Naive B cell (primary cell): ENCODE measurements at places on chromosomes 6 and 20. TPM values are rescaled to one million over a fixed set of nuclear protein-coding genes. Genes with fewer than 3 reads are reported as not detected.

DNA sequence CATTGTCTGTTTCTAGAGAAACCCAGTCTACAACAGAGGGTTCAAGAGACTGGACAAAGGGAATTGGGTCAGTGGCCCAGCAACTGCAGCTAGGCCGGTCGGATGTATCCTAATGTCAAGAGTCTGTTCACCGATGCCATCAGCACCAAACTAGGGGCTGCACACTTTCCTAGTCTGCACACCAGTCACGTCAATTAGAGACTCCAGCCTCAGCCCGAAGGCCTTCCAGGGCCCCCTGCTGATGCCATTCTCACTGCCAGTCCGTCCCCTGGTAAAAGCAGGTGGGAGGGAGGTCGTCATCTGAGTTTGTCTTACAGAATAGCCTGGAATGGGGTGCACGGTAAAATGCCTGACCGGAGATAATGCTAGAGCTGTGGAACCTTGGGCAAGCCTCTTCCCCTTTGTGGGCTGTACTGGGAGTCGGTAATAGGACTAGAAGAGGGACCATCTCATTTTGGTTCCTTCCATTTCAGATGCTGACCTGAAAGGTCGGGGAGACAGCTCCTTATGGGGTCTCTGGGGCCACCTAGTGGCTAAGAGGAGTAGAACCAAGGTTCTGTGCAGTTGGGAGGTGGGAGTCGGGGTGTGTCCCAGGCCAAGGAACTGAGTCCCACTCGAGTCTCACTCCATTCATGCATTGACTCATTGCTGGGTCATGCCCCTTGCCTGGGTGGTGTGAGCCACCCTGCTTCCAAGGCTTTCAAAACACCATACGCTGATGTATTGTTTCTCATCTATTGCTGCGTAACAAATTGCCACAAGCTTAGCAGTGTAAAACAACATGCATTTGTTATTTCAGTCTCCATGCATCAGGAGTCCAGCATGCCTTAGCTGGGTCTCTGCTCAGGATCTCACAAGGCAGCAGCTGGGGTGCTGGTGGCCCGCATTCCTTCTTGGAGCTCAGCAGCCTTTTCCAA, 5.1 kb downstream of the SOX12 start:
- DNase-seq = peak; percentile 71

Gene ENPP4
- 4.3 TPM for polyA plus RNA-seq

DNA sequence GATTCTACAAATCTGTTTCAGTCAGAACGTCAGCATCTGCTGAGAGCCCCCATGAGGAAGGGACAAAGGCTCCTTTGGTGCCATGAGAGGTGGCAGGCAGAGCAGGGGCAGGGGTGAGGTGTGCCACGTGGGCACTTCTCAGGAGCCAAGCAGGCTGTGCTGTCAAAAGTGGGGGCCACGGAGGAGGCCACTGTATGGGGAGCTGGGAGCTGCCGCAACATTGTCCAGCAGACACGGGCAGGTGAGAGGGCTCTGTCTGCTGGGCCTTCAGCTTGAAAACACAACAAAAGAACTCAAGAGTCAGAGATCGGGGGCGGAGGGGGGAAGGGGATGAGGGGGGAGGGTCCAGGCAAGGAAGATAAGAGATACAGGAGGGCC, 21.6 kb upstream of the FOXP4 start:
- DNase-seq = no peak

Gene BFSP1
- polyA plus RNA-seq = not detected

- no peak for DNase-seq
Measured at GRCh38 chr20:59945731-59946130, 5.5 kb downstream of the FAM217B start.

DNA sequence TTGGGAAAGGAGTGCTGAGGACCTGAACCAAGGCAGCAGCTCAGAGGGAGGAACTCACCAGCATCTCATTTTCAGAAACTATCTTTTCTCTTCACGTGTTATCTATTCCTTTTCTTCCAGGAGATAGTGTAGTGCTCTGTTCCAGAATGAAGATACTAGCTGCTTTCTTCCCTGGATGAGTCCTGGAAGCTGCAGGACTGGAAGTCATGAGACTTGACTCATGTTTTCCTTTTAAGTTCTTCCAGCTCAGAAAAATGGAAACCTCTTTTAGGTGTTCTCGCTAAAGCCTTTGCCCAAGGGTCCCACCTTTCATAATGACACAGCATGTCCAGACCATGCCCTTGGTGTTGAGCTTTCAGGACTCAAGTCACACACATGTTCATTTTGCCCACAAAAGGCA, 106.7 kb downstream of the UNC5CL start:
- no peak for DNase-seq

Gene SLC17A1
- not detected for polyA plus RNA-seq

GRCh38 chr6:33585403-33586107, 5.5 kb upstream of the BAK1 start:
- DNase-seq = peak; percentile 89

DNA sequence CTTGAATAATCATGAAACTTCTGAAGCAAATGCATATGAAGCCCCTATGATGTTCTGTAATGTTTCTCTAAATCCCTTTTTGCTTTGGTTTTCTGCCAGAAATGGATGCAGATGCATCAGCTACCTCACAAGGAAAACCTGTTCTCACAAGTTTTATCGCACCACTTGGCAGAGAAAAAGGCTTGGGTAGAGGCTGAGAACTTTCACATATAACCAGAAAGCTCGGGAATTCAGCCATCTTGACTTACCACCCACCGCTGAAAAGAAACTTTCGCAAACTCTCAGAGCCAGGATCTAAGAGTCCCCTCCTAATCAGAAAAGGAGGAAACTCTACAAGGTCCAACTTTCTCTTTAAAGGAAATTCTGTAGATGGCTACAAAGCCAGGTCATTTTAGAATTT, 36.2 kb upstream of the ADTRP start:
- no peak for DNase-seq

Gene KCNK17
- not detected for polyA plus RNA-seq

Gene BHLHE23
- polyA plus RNA-seq = not detected

Gene MRPS10
- polyA plus RNA-seq = 39.3 TPM

Gene GLP1R
- not detected for polyA plus RNA-seq

DNA sequence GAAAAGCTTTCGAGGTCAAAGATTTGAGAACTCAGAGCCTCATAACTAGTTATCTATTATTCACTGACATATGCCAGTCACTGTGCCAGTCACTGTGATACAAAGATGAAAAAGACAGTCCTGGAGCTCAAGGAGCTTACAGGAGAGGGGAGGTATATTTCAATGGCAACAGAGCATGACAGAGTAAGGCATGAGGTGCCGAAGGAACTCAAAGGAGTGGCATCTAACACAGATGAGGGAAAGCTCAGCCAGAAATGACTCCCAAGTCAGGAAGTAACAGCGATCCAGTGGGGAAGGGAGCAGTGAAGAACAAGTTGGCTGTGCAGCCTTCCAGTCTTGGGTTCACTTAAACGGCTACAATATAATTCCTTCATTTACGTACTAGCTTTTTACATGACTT, 46.6 kb downstream of the DTNBP1 start:
- DNase-seq = no peak

Gene COL21A1
- not detected for polyA plus RNA-seq

DNA sequence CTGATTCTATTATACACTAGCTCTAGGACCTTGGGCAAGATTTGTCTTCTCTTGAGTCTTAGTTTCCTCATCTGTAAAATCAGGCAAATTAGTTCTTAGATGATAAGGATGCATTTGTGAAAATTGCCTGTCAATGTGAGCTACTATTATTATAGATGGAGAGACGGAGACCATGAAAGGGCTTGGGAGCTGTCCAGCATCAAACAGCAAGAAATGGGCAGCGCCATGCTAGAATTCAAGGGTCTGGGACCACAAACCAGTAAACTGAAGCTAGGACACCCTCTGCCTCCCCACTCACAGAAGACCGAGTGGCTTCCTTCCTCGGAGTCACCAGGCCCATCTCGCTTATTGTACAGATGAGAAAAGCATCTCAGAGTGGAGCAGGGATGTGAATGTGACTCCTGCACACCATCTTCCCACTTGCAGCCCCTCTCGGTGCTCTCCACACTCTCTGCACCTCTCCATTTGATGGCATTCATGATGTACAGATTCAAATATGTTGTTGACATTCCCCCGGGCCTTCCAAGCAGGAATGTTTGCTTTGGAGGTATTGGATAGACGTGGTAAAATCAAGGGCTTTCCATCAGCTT, 24.1 kb upstream of the BPIFA3 start:
- no peak for DNase-seq

GRCh38 chr20:59134182-59134581, 29.4 kb upstream of the ZNF831 start:
- DNase-seq = no peak

Gene PEDS1
- 15.8 TPM for polyA plus RNA-seq

Gene ME1
- polyA plus RNA-seq = not detected

GRCh38 chr20:1370548-1371110, 22.2 kb downstream of the FKBP1A start:
- DNase-seq = no peak

DNA sequence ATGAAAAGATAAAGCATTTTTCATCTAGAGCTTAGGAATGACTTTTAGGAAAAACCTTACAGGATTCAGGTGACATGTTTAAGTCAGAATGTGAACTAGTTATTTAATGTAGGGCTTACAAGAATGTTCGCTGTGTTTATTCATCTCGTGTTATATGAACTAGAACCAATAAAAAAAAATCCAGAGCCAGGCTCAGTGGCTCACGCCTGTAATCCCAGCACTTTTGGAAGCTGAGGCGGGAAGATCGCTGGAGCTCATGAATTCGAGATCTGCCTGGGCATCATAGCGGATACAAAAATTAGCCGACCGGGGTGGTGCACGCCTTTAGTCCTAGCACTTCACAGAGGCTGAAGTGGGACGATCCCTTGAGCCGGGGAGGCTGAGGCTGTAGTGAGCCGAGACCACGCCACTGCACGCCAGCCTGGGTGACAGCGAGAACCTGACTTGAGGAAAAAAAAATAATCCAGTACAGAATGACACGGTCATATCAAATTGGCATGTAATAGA, 46.3 kb downstream of the OR2B2 start:
- no peak for DNase-seq

Gene EBF4
- not detected for polyA plus RNA-seq

Gene RFX6
- polyA plus RNA-seq = not detected

DNA sequence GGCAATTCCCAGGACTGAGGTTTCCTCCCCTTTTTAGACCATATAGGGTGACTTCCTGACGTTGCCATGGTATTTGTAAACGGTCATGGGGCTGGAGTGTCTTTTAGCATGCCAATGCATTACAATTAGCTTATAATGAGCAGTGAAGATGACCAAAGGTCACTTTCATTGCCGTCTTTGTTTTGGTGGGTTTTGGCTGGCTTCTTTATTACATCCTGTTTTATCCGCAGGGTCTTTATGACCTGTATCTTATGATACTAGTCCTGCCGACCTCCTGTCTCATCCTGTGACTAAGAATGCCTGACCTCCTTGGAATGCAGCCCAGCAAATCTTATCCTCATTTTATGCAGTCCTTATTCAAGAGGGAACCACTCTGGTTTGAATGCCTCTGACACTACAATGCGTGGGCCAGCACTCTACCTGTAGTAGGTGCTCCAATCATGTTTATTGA, 190.1 kb downstream of the KCNQ5 start:
- DNase-seq = no peak

DNA sequence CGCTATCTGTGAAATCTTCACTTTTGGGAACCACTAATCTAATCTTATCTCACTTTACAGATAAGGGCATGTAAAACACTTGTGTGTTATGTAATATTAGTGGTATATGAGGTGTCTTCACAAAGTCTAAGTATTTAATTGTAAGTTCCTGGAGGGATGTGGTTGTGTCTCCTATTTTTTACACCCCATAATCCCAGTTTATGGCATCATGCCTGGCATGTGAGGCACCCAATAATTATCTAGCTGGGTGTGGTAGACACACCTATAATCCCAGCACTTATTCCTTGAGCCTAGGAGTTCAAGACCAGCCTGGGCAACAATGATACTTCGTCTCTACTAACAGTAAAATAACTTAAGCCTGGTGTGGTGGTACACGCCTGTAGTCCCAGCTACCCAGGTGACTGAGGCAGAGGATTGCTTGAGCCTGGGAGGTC, 16.5 kb upstream of the TBCC start:
- DNase-seq = no peak

- peak; percentile 60 for DNase-seq
Measured at GRCh38 chr6:36679043-36679833, 724 bp downstream of the CDKN1A start.

DNA sequence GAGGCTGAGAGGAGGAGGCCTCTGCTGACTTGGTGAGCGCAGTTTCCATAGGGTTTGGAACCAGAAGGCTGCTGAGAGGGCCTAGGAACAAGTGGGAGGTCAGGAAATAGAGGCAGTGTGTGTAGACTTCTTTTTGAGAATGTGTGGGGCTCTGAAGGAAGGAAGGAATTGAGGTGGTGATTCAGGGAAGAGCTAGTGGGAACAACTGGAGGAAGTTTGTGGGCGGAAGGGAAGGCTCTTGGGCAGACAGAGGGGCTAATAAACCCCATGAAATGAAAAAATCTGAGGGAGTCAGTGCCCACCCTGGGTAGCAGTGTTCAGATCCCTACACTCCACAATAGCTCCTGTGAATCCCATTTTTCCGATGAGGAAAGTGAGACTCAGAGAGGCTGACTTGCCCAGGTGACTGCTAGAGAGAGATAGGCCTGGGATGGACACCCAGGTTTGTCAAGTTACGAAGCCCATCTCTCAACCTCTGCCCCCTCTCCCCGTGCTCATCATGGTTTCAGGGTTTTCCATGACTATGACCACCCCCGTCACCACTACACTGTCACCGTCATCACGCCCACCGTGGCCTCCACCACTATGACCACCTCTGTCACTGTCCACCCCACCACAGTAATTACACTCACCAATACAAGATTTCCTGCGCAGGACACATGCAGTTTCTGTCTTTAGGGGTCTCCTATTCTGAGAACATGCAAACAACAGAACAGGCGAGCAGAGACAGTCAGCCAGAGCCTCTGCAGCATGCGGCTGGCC, 106.4 kb downstream of the MRPL14 start:
- DNase-seq = no peak

- DNase-seq = no peak
Measured at GRCh38 chr6:4610256-4610655, 165.9 kb upstream of the CDYL start.

DNA sequence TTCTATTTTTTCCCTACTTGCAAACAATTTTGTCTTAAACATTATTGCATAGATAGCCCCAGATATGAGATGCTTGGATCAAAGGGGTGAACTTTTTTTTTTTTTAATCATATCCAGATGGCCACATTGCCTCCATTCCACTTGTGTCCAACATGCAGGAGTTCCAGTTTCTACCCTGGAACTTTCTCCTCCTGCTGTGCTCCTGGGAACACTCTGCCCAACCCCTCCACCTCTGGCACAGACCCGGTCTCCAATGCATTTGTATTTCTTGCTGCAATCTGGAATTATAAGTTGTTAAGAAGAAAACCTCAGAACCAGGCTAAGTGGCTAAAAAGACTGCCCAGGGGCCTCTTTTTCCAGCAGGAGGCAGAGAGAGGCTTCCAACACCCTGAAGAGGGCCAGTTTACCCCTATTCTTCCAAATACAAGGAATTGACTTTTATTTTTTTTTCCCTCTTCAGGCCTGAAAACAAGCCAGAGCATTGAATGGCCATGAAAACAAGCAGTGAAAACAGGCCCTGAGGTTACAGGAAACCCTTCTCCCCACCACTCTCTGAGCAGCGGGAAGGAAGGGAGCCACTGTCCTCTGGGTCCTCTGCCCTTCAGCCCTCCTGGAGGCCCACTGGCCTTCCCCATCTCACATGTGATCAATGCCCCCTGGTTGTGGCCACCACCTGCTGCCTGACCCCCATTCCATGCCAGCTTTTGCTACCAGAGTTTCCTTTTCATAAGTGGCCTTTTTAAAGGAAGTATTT, 44.3 kb downstream of the PDYN start:
- no peak for DNase-seq

- DNase-seq = no peak
Measured at GRCh38 chr6:51303338-51303737, 484.7 kb downstream of the TFAP2B start.
